ENCODE measurements at places on chromosomes 7 and 10.
A peak's percentile ranks its signal among the peaks of the same experiment; 100 is the strongest.

GRCh38 chr10:48777110-48777509 is 92.4 kb downstream of the WDFY4 start:
- DNase-seq = no peak

DNA sequence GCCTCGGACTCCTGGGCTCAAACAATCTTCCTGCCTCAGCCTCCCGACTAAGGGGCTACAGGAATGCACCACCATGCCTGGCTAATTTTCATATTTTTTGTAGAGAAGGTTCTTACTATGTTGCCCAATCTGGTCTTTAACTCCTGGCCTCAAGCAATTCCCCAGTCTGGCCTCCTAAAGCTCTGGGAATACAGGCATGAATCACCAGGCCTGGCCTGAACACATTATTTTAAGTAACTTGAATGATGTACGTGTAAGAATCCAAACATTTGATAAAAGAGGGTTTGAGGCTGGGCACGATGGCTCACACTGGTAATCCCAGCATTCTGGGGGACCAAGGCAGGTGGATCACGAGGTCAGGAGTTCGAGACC is 13.0 kb upstream of the BAMBI start:
- DNase-seq = peak; percentile 64

DNA sequence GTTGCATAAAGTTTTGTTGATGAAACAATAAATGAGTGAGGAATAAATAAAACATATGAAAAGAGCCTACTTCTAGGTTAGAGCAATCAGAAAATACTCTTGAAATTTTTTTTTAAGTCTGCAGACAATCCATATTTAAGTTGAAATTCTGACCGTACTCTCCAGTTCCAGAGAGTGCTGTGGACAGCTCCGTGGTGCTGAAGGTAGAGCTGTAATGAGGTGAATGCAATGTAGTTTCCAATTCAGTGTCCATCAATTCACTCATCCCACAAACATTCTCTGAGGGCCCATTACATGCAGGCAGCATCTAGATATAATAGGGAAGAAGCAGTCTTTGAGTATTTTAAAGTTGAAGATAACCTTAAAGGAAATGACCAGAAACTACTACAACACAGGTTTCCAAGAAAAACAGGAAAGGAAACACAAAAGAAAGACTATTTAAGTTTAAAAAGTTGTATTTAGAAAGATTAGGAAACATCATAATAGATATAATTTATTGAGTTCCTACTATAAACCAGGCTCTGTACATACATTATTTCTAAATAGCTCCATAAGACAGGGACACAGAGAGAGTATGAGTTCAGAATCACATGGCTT is 44.0 kb upstream of the CRTAC1 start:
- DNase-seq = peak; percentile 19

DNA sequence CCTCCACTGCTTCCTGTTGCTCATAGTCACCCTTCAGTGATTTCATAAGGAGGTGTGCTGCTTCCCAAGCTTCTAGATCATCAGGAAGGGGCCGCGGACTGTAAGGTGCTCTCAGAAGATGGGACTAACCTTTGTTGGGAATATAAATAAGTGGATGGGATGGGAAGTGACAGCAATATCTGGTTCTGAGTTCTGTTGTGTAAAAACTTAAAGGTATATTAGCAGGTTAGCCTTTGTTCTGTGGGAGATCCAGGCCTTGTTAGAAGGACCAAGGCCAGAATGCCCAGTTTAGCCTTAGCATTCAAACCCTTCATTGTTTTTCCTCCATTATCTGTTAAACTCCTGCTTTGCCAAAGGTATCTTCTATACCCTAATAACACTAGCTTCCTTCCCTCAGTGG is 12.4 kb downstream of the BUB3 start:
- DNase-seq = no peak

DNA sequence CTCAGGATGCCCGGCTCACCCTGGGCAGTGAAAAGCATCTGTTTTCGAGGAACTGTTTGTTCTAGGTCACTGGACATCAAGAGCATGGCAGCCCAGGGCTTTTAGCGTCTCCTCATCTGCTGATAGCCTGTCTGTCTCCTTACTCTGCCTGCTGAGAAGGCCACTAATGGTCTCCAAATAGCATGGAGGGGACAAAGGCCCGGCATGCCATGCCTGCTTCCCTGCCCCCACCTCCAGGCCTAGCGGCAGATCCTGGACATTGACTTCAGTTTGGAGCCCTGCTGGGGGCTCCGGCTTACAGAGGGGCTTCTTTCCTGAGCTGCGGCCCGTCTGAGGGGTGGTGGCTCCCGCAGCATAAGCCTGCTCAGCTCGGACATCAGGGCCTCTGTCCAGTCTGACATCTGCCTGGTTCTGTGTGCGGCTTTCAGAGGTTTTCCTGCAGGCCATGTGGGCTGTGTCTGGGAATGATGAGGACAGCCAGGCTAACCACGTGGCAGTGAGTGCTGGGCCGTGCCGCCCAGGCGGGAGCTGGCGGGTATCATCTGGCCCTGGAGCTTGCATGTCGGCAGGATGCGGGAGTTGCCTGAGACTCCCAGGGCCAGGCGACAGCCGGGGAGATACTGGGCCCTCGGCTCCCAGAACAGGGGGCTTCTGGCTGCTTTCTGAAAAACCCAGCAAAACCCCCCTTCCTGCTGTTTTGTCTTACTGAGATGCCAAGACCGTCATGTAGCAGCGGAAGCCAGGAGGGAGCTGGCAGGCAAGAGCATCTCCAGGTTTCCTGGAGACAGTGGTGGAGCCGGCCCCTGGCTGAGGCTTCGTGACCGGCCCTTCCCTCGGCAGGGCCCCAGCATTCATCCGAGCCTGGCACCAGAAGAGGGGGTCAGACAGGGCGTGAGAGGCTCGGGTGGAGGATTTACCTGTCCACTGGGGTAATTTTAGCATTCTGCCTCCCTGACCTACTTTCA is 9.2 kb downstream of the PFKFB3 start:
- DNase-seq = peak; percentile 34

- DNase-seq = no peak
Measured at GRCh38 chr10:58796242-58796641, 283.6 kb downstream of the BICC1 start.

GRCh38 chr7:134920026-134920753 is 66.1 kb upstream of the AGBL3 start:
- peak; percentile 97 for DNase-seq

Data from fibroblast of skin of scalp (primary cell).